ENCODE measurements at places on chromosomes 4 and X.

- DNase-seq: no peak
Measured at GRCh38 chrX:48493890-48494364, 14.9 kb upstream of the PORCN start.

GRCh38 chr4:140219567-140219966 is 65.6 kb upstream of the MAML3 start:
- DNase-seq: no peak

DNA sequence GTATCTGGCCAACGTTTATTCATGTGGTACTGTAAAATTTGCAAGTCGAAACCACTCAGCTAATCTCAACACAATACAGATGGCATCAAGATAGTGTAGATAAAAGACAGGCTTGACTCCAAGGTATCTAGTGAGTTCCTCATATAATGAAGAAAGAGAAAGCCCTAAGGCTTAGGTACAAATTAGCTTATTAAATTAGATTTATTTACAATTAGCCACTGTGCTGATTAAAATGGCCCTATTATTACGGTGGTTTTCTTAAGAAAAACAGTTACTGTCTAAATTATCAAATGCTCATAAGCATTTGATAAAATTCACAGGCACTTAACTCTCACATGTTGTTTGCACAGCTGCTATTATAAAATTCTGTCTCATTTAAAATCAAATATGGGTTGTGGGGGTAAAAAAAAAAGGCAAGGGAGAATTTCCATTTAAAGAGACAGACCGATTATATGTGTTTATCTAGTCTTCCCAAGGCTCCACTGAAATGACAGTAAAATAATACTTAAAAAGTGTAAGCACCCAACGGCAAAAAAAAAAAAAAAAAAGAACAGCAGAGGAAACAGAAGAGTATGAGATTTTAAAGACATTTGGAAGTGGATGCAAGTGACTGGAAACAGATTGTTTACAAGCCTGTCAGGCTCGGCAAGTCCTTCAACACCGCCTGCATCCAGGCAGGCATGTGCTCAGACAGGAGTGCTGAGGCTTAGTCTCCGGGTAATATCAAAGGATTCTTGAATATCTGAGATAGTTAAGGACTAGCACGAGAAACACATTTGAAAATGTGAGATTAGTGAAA is 55.1 kb downstream of the FAM13A start:
- peak; percentile 84 for DNase-seq

DNA sequence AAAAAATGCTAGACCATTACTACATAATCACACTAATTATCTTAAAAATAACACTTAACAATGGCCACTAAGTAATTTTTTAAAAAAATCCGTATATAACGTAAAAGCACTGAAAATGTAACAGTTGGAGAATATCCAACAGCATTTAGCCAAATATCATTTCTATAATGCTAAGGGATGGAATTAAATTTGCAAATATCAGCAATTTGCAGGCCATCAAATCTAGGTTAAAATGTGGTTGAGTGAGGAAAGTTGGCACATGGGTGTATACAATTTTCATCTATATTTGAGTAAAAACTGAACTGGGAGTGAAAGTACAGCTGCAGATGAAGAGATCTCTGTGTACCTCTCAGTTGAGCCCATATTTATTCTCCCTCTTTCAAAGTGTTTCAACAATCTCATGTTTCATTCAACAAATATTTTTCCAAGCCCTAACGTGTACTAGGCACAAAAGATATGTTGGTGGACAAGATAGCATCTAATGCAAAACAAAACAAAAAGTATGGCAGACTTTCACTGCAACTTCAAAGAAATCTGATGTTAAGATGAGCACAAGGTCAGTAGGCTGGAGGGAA is 63.0 kb downstream of the MBNL3 start:
- DNase-seq: no peak

GRCh38 chr4:155566354-155566753 is 100.3 kb upstream of the GUCY1A1 start:
- DNase-seq: no peak

DNA sequence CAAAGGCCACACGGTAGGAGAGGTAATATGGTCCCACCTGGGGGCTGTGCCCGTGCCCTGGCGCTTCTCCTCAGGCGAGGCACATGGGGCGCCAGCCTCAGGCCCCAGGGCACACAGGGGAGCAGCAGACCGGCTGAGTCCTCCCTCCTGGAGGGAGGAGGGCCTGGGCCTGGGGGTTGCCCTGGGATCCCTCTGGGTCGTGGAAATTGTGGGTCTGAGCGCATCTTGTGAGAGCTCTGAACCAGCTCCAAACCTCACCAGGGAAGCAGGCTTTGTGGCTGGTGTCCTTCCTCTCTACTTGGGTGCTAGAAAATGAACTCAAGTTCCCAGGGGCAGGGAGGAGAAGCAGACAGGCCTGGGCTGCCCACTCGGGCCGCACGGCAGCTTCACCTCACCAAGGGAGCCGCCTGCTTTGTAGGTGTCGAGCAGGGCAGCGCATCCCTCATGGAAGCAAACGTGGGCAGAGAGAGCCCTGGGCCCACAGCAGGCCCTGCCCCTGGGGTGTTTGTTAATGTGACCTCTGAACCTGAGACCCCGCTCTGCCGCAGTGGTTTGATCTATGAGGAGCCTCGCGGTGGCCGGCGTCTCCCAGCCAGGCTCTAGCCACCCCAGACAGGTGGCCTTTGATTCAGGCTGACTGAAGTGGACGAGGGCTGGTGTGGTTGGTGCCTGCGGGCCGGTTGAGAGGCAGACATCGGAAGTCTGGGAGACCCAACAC is 10.8 kb downstream of the HTRA3 start:
- DNase-seq: no peak
